ENCODE measurements at places on chromosomes 1 and 21.
A peak's percentile ranks its signal among the peaks of the same experiment; 100 is the strongest.

GRCh38 chr1:22143065-22144033 lies at the start of gene WNT4:
WNT4 (minus strand) TSS chr1:22143097; CDS start chr1:22142922, 175 bp downstream.
- peak; percentile 7 for DNase-seq

- DNase-seq: no peak
These were observed 97.9 kb upstream of the EXO1 start for GRCh38 chr1:241749945-241750695.

GRCh38 chr21:37208056-37208721 lies 58.9 kb downstream of the VPS26C start:
- no peak for DNase-seq

- DNase-seq: no peak
These were observed 153.7 kb downstream of the TENT5C start for GRCh38 chr1:117759535-117759934.

DNA sequence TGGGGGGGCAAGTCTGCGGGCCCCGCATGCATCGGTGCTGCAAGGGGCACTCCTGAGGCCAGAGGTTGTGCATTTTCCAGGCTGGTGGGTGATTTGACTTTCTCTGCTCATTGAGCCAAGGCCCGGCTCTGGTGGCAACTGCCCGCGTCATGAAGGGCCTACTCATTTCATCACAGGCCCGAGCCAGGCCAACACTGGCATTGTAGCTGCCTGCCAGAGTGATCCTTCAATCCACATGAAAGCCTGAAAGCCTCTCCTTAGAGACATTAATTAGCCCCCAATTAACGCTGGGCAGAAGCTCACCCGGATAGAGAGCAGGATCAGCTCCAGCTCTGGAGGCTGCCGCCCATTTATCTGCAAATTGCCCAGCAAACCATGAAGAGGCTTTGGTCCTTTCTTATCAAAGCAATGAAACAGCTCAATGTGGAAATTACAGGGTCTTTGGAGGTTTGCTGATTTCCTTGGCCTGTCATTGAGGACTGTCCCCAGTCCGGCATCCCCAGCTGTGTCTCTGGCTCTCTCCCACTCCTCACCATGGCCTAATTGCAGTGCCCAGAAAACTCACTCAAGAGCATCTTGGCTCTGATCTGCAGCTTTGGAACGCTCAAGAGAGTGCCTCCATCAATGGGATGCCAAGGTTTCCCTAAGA lies 50.4 kb upstream of the STUM start:
- DNase-seq: no peak

GRCh38 chr1:195981448-195982139 lies 626.6 kb downstream of the KCNT2 start:
- peak; percentile 51 for DNase-seq
